ENCODE measurements at places on chromosomes 2 and 18. TPM values are rescaled to one million over a fixed set of nuclear protein-coding genes. Genes with fewer than 3 reads are reported as not detected.
A peak's percentile ranks its signal among the peaks of the same experiment; 100 is the strongest.

DNA sequence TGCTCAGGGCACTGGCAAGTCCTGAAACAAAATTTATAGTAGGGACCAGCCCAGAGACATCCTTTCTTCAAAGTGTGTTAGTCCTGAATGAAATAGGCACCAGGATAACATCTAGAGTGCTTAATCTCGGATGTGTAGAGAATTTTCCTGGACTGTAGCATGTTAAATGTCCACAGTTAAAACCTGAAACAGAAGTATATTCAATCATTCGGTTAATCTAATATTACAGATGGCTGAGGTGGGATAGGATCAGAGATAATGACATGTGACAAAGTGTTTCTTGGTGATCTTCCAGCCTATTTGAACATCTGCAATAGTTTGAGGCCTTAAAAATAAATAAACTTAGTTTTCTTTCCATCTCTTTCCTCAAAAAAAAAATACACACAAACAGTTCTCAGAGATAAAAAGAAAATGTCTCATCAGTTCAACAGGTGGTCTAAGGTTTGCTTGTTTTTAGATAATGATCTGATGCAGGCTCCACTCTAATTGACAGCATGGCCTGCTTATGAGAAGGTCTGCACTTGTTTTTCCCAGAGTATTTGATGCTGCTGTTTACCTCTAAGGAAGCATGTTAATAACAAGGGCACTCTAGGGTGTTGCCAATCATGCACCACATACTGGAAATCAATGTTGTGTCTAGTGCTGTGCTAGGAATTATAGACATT is 25.9 kb downstream of the CNTNAP5 start:
- no peak for DNase-seq

ABCG5 gene
- total RNA-seq, result not detected

- no peak for DNase-seq
These were observed 28.9 kb downstream of the ADI1 start for GRCh38 chr2:3490191-3491170.

DNA sequence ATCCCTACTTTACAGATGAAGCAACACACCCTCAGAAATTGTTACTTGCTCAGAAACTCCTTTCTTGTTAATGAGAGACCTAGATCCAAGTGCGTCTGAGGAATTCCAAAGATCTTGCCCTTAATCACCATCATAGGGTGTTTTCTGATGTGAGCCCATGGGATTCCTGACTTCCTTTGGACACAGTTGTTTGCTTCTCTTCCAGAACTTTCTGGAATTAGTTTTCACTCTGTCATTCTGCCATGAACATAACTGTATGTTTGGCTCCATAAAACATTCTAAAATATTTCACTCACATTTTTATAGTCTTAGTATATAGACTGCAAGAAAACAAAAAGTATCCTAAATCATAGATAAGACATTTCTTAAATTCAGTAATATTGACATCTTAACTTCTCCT is 593.9 kb upstream of the SOX11 start:
- DNase-seq, result no peak

DNA sequence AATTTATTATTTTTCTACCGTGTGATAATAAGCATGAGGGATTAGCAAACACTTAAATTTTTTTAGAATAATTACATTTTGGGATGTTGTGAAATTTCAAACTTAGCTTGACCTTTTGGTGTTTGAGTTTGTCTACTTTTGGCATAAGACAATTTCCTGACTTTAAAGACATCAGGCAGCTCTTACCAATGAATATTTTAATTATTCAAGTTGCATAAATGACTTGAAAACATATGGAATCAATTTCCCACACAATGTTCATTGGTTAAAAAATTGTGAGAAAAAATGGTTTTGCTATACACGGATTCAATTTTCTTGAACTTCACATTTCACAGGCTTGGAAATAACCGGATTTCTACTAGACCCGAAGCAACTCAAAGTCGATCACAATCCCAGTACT is 243.4 kb downstream of the IKZF2 start:
- DNase-seq, result no peak

GRCh38 chr18:49491534-49491856 is 4.5 kb upstream of the C18orf32 start:
- DNase-seq, result no peak

NTSR2 gene
- not detected for total RNA-seq

C1QL2 gene
- total RNA-seq, result not detected

CDH19 gene
- total RNA-seq, result 36.0 TPM

DLX1 gene
- 0.17 TPM for total RNA-seq

DNA sequence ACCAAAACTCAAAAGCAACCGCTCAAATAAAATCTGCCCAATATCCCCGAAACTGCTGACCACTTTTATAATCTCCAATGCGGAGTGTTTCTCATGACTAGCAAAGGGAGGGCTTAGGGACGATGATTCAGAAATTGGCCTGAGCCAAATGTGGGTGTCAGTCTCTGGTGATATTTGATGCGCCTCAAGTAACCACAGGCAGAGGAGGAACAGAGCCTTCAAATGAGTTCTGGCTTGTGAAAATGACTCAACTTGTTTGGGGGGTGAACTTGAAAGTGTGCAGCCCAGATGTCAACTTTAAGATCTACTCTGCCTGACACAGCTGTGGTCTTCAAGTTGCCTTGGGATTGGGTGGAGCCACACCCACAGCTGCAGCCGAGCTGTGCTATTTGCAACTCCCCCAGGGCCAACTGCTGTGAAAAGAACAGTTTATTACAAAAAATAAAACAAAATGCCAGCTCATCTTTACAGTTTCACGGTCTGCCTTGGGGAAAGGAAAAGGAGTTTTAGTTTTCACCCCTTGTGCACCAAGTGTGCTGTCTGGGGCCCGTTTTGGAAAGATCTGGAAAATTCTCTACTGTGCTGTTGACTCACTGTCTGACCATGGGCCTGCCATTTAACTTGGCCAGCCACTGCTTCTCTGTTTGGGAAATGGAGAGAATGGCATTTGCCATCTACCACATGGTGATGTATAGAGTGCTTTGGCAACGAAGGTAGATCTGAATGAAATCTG is 222.1 kb downstream of the MTX2 start:
- no peak for DNase-seq

DNA sequence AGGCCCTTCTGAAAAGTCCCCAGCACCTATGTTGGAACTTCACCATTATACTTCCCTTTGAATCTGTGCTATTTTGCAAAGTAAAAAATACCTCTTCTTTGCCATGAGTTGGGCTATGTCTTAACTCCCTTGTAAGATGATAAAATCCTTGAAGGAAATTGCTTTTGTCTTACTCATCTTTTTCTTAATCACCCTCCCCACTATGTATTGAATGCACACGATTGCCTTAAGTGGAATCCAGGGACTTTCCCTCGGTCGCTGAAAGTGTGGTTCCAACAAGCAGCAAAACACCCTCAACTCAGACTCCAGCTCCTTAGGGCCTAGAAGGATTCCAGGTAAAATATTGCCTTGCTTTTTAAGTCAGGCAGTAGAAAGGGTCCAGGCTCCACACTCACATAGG is 173.2 kb upstream of the ARL4C start:
- DNase-seq, result peak; percentile 24

DNA sequence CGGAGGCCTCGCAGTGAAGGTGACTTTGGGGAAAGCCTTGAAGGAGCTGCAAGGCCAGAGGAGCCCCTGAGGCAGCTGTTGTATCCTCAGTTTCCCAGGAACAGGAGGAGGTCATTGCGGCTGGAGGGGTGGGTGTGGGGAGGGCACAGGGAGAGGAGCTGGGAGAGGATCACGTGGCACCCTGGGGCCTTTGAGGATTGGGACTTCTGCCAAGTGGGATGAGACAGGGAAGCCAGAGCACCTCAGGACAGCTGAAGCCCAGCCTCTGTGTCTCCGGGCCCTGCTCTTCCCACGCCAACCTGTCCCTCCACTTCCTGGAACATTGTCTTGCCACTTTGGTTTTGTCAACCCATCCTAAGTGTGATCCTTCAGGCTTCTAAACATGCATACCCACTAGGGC is 19.4 kb upstream of the RRM2 start:
- DNase-seq, result no peak

GRCh38 chr18:51077217-51077616 is 47.2 kb downstream of the SMAD4 start:
- DNase-seq, result no peak

DNA sequence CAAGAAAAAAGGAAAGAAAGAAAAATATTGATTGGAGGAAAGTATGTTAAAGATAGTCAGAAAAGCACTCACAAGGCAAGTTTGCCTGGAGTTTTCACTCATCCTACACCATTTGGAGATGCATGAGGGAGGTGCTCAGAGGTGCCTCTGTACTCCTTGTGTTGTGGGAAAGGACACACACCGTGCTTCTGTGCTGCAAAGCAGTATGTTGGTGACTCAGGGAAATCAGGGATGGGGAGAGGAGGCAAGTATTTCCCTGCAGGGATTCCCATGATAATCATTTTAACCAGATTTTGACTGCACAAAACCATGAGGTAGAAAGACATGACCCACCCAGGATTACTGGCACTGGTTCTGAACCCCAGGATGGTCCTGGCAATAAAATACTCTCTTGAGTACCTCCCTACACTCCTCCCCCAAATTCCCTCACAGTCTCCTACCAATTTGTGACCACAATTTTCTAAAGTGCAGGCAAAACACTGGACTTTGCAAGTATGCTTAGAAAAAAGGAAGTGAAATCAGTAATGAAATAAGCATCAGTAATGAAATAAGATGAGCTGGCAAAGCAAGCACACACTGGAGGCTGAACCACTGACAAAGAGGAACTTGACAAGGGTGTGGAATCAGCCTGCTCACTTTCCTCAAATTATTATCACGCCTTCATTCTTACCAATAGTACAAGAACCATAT is 155.5 kb upstream of the ACVR2A start:
- DNase-seq, result no peak

GRCh38 chr18:59768409-59768808 is 71.2 kb upstream of the CCBE1 start:
- no peak for DNase-seq

GRCh38 chr2:119248311-119248710 is 24.7 kb downstream of the STEAP3 start:
- DNase-seq, result no peak
